ENCODE measurements at places on chromosomes 7 and 10. TPM values are rescaled to one million over a fixed set of nuclear protein-coding genes. Genes with fewer than 3 reads are reported as not detected.
A peak's percentile ranks its signal among the peaks of the same experiment; 100 is the strongest.

DNA sequence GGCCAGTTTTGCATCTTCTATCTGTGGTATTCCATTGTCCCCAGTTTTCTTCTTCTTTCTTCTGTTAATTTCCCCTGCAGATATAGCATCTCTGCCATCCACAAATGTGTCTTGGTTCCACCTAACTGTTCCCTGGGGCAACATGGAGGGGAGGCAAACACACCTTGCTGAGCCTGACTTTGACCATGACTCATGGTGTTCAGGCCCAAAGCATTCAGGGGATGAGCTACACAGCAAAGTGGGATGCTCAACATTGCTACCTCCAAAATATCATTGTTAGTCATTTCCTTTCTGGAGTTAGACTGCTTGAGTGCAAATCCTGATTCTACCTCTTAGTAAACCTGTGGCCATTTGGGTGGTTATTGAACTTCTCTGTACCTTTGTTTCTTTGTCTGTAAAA, 542.7 kb downstream of the LRMDA start:
- no peak for DNase-seq

- no peak for DNase-seq
Observed at GRCh38 chr10:58027426-58027825, 240.3 kb downstream of the IPMK start.

GRCh38 chr10:856416-857157, 74.9 kb downstream of the LARP4B start:
- DNase-seq = no peak

The ZNF853 gene
- 0.42 TPM for total RNA-seq

The C7orf25 gene
- 2.1 TPM for total RNA-seq

DNA sequence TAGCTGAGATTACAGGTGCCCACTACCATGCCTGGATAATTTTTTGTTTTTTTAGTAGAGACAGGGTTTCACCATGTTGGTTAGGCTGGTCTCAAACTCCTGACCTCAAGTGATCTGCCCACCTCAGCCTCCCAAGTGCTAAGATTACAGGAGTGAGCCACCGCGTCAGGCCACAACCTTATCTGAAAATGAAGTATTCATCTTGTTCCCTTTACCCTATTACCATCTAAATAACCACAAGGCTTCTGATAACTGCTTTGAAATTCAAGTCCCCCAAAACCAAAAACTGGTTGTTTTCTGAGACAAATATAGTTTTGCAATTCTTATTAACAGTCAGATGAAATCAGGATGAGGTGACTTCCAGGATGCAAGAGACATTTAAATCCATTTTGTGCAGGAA, 2.4 kb downstream of the TCTN3 start:
- peak; percentile 43 for DNase-seq

- no peak for DNase-seq
Observed at GRCh38 chr7:47534322-47535034, 47.4 kb downstream of the TNS3 start.

The PCLO gene
- total RNA-seq = not detected

GRCh38 chr10:44387853-44388251, 3.0 kb upstream of the CXCL12 start:
- no peak for DNase-seq

DNA sequence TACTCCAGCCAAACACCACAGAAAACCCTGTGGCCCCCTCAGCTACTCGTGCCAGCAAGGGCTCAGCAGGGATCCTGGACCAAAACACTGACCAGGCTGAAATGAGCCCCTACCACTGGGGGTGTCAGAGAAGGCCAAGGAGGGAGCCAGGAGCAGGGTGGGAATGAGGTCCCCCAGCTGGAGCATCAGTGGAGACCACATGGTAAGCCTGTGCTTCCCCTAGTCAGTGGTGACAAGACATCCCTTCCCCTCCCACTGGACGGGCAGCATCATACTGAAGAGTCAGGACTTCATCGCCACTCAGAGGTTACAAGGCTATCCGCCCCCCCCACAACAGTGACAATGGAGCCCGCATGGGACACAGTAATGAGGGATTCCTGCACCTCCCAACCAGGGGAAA, 99.6 kb downstream of the LHPP start:
- no peak for DNase-seq

The OR6B1 gene
- not detected for total RNA-seq

DNA sequence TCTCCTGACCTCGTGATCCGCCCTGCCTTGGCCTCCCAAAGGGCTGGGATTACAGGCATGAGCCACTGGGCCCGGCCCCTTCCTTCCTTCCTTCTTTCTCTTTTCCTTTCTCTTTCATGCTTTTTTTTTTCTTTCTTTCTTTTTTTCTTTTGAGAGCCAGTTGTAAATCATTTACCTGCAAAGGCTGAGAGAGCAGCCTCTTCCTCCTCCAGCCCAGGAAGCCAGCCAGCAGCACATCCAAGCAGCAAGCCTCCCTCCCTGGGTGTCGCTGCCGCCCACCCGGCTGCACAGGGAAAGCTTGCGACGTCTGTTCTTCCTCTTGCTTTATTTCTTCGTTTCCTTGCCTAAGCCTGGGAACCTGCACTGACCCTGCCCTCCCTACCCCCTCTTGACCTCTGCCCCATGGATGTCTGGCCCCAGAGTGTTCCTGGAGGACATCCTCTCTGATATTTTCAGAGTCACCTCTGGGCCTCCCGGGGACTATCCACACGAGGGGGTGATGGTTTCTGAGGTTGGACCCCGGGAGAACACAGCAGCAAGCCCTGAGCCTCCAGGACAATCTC, 62.8 kb upstream of the MYL10 start:
- no peak for DNase-seq

DNA sequence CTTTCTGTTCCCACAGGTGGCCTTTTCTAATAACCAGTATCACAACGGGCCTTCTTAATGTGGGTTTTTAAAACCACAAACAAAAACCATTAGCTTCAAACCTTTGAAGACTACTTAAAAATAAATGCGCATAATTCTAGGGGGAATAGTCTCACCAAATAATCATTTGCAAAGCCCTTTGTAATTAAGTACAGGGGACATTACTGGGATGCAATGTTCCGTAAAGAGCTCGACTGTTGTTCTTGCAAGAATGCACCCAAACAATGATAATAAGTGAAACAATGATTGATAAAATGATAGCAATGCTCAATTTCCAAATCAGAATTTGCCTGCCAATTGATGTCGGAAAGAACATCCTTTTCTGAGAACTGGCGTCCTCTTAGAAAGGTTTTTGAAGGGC, 589.1 kb upstream of the ADARB2 start:
- no peak for DNase-seq

The CALHM2 gene
- 14.0 TPM for total RNA-seq

DNA sequence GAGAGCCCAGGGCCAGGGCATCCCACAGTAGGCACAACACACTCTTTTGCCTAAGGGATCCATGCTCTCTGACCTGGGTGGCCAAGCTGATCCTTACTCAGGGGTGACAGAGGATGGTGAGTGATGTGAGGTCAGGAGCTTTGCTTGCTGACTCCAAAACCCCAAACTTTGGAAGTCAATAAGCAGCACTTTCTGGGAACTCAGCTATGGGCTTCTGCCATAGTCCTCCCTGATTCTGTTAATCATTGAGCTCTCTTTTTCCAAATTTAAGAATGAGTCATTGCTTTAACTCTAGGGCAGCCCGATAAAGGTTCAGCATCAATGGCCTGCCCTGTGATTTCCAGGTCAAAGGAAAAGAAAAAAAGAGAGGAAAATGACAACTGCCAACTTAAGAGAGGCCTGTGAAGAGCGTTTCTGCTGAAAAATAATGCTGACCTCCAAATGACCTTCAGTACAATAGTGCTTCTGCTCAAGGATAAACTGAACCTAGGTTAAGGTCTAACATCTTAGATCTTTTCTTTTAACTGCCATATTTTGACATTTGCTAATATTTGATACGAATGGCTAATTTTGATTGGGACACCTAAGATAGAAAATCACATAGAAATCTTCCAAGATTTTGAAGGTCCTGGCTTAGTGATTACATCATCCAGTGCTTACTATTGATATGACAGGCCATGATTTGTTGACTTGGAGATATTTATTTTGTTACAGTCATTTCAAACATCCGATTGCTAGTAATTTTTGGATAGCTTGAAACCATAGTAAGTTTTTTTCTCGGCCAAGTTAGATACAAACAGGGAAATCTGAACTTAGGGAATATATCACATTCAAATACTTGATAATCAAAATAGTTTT, 20.8 kb upstream of the RELN start:
- DNase-seq = no peak

DNA sequence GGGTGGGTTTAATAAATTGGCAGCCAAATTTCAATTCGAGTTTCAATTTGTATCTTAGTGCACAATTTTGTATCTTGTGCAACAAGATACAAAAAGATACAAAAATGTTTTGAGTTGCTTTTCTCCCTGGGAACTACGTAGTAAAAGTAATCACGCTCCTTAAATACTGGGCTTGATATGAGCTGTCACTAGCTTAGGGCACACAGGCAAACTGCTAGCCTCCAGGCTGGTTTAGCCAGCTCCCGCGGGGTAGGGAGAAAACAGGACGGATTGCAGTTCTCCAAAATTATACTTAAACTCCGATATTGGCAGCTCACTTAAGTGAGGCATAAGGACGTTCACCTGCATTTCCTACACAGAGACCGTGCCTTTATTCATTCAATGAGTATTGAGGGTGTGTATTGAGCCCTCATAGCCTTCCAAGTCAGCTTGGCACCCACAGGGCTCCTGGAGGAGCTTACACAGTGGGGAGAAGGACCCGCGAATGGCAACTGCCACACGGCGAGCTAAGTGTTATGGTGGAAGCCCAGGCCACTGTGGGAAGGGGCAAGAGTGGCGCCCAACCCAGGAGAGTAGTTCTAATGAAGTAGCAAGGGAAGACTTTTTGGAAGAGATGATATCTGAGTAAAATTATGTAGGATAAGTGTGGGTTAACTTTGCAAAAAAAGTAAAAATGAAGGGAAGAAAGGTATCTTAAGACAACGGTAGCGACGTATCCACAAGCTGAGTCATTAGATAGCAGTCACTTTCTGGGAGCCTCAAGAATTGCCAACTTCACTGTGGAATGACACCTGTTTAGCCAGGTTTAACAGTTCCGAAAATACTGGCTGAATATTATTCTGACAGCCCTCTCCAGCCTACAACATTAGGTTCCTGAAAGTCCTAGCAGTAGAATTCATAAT, 1.6 kb upstream of the EPC1 start:
- DNase-seq = peak; percentile 60

- DNase-seq = peak; percentile 92
Observed at GRCh38 chr10:119306514-119306951, 99.2 kb downstream of the GRK5 start.

The KDM7A gene
- total RNA-seq = 21.8 TPM

GRCh38 chr10:115432188-115432819, 339.1 kb downstream of the ATRNL1 start:
- DNase-seq = no peak

DNA sequence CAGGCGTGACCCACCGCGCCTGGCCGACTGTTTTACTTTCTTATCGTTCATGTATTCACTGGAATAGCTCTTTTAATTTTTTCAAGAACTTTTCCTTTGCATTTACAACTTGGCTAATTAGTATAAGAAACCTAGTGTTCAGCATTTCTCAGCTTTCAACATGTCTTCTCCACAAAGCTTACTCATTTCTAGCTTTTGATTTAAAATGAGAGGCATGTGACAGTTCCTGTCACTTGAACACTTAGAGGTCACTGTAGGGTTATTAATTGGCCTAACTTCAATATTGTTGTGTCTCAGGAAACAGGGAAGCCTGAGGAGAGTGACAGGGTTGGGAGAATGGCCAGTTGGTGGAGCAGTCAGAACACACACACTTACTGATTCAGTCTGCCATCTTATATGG, 125.1 kb upstream of the GPR22 start:
- DNase-seq = no peak

The NKX1-2 gene
- not detected for total RNA-seq

- DNase-seq = no peak
Observed at GRCh38 chr10:62769574-62770242, 34.8 kb upstream of the ADO start.

GRCh38 chr7:45919993-45920459, 1.0 kb downstream of the IGFBP3 start:
- peak; percentile 52 for DNase-seq

DNA sequence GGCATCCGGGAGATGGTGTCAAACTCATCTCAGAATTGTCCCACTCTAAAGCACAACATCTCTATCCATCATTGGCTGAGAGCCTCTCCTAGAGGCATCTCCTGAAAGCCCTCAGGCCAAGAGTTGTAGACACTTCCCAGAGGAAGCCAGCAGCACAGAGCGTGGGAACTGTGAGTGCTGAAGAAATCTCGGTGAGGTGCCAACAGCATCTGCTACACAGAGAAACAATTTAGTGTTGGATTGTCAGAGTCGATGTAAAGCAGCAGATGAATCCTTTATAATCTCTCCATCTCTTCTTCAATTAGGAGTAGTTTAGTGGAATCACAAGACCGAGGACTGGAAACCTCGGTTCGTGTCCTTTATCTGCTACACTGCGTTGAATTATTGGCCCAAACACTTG, 172.2 kb downstream of the C7orf25 start:
- no peak for DNase-seq

GRCh38 chr10:71217266-71218045, 5.1 kb downstream of the UNC5B start:
- DNase-seq = no peak

DNA sequence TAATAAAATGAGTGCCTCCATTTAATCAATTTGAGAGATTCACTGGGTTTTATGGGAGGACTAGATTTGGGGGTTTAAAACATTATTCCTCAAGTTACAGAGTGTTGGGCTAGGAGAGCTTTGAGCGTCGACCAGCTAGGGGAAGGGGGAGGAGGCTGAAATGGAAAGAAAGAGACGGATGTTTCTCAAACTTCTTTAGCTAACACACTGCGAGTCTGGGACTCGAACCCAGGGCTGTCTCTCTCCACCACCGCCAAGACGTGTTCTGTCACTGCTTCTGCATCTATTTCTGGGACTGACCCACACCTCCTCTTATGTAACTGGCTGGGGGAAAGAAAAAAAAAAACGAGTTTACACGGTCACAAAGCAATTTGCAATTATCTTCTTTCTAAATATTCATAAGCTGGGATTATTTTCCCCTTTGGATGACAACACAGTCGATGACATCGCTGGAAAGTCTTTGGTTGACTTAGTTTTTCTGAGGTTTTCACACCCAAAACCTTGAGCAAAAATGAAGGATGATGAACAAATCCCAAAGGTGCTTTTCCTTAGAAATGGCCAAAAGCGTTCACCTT, 27.2 kb downstream of the CHST15 start:
- DNase-seq = no peak

The NUTM2B gene
- total RNA-seq = 0.91 TPM

GRCh38 chr10:6875269-6875865, 295.3 kb upstream of the PRKCQ start:
- no peak for DNase-seq

GRCh38 chr10:127928021-127928806, 21.3 kb downstream of the PTPRE start:
- no peak for DNase-seq

GRCh38 chr10:14414901-14415300, 84.2 kb upstream of the FRMD4A start:
- no peak for DNase-seq

DNA sequence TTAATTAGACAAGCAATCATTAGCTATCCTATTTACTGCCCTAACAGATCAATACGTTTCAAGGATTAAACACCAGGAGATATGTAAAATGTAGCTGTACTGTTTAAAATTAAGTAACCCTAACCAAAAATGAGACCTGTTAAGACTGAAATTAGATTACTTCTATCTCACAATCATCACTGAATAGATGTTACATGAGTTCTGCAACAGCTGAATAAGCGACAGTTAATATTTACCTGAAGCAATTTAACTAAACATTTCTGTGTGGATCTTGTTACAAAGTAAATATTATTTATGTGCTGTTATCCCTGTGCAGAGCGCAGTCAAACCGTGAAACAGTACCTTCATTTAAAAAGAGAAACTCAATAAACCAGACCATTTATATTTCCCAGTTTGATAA, 122.5 kb downstream of the RELN start:
- DNase-seq = no peak

All from activated CD4-positive, alpha-beta T cell treated with anti-CD3 and anti-CD28 coated beads, Interleukin-2, amount 10 ng/mL, durations not matched to agents 24 days and 14 days (primary cell).